ENCODE measurements at places on chromosomes 11 and 22. TPM values are rescaled to one million over a fixed set of nuclear protein-coding genes. Genes with fewer than 3 reads are reported as not detected.

TESMIN gene
- not detected for total RNA-seq

LMO2 gene
- total RNA-seq: under 0.01 TPM

BSCL2 gene
- total RNA-seq: 36.0 TPM

C11orf86 gene
- total RNA-seq: not detected

OR52A1 gene
- total RNA-seq: not detected

All from subcutaneous preadipocyte (primary cell).